ENCODE measurements at places on chromosomes 13 and 19.

DNA sequence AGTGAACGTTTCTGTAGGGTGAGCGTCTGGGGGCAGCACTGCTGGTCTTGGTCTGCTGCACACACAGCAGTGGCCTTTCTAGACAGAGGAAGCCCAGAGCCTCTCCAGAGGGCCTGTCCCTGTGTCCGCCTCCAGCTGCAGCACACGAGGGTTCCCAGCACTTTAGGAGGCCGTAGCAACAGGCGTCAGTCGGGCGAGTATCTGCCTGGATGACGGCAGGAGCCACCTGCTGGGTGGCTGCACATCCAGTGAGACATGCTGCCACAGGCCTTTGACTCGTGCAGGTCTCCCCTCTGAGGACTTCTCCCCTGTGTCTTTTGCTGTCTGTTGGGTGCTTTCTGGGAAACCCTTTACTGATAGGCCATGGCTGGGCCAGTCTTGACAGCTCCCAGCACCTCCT lies 22.1 kb downstream of the AP2A1 start:
- DNase-seq, result no peak

- DNase-seq, result no peak
These were observed 236.6 kb downstream of the NHLRC3 start for GRCh38 chr13:39274739-39275325.

GRCh38 chr13:92640936-92641335 lies 585.7 kb upstream of the GPC6 start:
- no peak for DNase-seq

GRCh38 chr19:13102666-13103580 lies at the start of gene LYL1:
Gene LYL1 (minus strand): TSS chr19:13102858. CDS start chr19:13101171, 1,687 bp downstream.
- DNase-seq, result peak; percentile 98

- DNase-seq, result no peak
These were observed 26.9 kb upstream of the RNF17 start for GRCh38 chr13:24737042-24737441.

DNA sequence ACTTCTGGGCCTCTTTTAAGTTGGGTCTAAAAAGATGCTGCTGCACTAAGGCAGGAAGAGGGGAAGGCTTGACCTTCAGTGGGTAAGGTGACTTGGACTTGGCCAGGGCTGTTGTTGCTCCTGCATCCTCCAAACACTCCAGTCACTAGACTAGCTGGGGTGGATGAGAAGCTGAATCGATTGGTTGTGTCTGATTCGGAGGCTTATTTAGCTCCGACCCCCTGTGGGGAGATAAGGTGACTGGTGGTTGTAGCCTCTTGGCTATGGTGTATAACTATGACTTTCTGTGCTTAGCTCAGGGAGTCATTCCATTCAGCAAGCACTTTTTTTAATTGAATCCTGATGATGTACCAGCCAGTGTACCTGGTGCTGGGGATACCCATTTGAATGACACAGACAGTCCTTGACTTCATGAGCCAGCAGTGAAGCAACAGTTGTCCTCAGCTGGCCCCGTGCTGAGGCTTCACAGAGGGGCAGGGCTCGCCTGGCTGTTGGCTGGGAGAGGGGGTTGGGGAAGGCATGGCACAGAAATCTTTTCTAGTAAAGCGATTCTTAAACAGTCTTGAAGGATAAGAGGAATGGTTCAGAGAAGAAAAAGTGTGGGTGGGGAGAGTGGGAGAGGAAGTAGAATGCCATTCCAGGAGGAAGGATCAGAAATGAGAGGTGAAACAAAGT lies 9.9 kb downstream of the PCDH8 start:
- DNase-seq, result no peak

- DNase-seq, result no peak
These were observed 61.5 kb downstream of the ZIC5 start for GRCh38 chr13:99909836-99910619.

DNA sequence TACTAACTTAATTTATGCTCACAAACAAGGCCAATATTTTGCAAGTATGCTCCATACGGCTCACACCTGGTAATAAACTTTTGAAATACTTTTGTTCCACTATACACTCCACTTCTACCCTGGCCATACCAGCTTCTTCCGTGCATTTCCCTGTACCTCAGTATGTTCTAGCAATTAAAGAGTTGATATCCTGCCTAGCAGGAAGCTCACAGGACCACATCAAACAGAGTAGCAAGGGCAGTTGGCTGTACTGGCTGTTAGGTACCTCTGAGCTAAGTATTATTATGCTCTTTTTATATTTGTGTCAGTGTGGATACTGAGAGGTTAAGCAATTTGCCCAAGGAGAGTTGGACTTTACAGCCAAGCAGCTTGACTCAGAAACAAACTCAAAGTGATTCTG lies 257.7 kb downstream of the SLITRK6 start:
- DNase-seq, result no peak

- DNase-seq, result no peak
These were observed 9.5 kb downstream of the B3GLCT start for GRCh38 chr13:31209172-31209840.

DNA sequence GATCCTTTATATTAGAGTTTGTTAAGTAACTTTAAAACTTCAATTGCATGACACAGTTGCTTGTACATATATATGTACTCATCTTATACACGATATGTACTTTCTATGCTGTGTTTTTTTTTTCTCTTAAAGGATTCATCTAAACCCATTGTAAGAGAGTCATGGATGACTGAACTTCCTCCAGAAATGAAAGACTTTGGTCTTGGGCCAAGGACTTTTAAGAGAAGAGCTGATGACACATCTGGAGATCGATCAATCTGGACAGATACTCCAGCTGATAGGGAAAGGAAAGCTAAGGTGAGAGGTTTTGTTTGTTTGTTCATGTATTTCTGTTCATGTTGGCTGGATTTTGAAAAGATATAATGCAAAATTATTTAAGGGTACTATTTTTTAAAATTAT lies 26.0 kb downstream of the GPALPP1 start:
- no peak for DNase-seq

GRCh38 chr13:46721054-46721453 lies 75.9 kb downstream of the ESD start:
- DNase-seq, result peak; percentile 40

- no peak for DNase-seq
These were observed 469 bp downstream of the COX6B2 start for GRCh38 chr19:55353803-55354697.

DNA sequence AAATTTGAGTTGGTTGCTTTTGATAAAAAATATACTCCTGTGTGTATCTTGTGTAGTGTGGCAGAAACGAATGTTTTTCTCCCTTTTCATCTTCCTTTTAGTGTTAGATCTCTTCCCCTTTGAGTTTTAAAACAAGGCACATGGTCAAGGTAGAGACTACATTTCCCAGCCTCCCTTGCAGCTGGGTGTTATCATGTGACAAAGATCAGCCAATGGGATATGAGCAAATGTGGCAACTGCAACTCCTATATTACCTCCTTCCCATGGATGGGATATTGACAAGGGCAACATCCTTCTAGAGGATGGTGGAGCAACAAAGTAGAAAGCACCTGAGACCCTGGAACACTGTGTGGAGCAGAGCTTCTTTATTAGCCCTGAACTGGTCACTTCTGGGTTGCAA lies 42.4 kb downstream of the ADGRE3 start:
- peak; percentile 52 for DNase-seq

DNA sequence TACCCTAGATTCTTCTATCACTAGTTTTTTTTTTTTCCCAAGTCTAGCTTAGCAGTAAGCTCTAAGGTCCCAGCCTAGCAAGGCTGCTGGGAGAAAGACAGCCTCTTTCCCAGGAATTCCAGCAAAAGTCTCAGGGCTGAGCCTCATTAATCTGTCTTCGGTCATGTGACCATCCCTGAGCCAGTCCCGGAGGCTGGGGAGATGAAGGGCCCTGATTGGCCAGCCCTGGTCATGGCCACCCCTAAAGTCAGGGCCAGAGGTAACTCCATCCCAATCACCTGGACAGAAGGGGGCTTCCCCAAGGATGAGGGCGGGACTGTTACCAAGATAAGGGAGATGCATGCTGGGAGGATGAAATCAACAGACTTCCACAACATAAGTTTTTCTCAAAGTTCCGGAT lies 43.3 kb downstream of the CCNE1 start:
- no peak for DNase-seq

GRCh38 chr13:46082324-46082723 lies 22.5 kb downstream of the CPB2 start:
- DNase-seq, result no peak

- DNase-seq, result peak; percentile 84
These were observed 91.7 kb downstream of the GADD45B start for GRCh38 chr19:2567580-2567979.

DNA sequence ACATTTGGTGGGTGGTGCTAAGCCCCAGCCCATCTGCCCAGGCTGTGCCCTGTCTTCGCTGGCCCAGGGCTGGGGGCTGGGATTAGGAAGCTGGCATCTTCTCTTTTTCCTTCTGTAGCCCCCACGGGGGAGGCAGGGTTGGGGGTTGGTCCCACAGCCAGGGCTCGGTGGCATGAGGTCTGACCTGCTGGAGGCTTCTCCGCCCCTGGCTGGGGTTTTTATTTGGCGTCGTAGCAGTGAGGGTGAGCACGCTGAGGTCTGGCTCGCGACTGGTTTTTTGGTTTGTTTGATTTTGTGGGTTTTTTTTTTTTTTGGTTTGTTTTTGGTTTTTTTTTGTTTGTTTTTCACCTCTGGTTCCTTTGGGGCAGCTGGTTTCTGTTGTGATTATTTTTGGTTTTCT lies 14.7 kb downstream of the ZNF574 start:
- no peak for DNase-seq

DNA sequence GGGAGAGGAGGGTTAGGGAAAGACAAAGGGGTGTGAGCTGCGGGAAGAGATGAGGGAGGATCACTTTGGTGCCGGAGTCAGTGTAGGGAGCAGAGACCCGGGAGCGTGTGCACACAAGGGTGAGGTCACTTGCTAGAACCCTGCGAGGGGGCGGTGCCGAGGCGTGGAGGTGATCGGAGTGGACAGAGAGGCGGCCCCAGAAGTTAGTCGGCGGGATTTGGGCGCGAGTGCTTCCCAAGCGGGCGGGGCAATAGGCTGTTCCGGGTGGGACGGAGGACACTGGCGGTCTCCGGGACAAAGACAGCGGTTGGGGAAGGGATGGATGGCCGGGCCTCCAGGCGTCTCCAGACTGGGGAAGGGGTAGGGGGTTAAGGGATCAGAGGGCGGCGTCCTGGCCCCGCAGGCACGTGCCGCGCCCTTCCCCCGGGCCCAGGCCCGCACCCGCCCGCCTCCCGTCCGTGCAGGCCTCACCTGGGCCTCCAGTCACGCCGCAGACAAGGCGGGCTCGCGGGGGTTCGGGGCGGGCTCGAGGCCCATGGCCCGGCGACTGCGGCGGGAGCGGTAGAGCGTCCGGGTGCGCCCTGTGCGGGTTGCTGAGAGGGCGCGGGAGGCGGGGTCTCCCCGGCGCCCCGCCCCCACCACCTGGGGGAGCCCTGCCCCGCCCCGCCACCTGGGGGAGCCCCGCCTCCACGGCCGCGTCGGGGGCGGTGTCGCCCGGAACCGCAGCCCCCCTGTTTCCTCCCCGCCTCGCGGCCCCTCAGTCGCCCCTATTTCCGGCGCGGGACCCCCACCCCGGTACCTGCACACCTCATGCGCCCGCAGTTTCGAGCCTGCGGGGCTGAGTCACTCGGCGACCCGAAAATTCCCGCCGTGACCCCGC lies at the start of gene LPAR2:
LPAR2 (minus strand) TSS at position 600 of the 880 bp plus-strand sequence. CDS start 945 bp downstream, outside the sequence.
- no peak for DNase-seq

DNA sequence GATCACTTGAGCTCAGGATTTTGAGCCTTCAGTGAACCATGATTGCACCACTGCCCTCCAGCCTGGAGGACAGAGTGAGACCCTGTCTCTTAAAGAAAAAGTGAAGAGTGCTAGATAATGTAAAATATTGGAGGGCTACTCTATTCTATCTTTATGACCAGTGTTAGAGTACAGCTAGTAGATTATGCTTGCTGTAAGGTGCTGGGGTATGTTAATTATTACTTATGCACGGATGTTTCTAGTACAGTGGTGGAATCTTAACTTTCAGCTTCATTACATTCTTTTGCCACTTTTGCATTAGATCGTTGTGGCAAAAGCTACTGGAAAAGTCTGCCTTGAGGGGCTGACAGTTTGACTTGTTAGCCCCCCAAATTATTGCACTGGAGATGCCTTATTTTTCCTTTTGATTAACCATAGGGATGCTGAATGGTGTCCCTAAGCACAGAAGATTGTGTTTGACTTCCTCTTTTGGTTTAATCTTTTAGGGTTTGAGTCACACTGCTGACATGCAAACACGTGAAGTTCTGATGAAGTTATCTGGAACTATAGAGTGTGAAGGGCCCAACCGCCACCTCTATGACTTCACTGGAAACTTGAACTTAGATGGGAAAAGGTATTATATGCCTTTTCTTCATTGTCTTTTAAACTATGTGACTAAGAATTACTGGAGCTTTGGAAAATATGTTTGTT lies 169.8 kb downstream of the ATP8A2 start:
- DNase-seq, result no peak

GRCh38 chr19:18494267-18494607 lies 27.6 kb downstream of the ELL start:
- no peak for DNase-seq

- peak; percentile 32 for DNase-seq
These were observed at the start of gene RUBCNL for GRCh38 chr13:46387064-46387851. Gene RUBCNL (minus strand): TSS chr13:46387252. CDS start chr13:46372475, 14,777 bp downstream.

DNA sequence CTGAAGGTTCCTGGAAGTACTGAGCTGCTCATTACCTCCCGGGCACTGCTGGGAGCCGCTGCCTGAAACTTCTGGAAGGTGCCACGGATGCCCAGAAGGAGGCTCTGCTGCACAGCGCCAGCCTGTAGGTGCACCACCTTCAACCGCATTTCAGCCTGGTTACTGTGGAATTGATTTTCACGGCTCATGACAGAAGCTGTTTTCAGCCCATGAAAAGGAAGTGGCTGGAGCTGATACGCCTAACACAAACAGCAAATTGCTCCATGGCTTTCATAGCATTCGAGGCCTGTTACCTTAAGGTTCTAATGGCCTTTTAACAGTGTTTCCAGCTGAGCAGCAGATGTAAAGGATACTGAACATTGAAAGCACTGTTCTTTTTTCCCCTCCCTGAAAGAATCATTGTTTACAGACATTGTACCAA lies 22.0 kb downstream of the GPC6 start:
- no peak for DNase-seq

- peak; percentile 71 for DNase-seq
These were observed 40.3 kb upstream of the USPL1 start for GRCh38 chr13:30577401-30577852.

DNA sequence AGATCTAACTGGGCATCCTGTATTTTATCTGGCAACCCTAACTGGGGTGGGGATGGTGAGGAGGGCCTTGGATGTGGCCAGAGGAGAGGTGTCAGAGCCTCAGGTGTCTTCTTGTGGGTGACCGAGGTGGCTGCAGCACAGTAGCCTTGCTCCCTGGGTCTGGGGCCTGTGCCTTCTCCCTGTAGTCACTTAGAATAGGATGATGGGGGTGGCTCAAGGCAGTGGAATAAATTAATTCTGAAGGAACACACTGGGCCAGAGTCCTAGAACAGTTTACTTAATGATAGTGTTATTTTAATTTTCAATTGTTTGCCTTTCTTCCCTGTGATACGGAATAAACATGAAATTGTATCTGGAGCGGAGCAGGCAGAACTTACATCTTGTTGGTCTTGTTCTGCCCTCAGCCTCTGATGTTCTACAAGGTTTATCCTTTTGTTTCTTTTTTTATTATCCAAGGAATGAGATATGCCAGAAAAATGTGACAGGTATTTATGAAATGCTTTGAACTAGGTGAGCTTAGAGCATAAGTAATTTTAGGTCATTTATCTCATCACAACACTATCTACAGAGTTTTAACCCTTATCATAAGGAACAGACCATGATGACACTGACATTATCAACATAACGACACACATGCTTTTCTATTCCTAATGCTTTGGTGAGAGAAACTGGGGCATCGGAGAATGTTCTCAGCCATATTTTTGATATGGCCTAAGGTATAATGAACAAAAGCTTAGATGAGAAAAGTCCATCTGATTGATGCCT lies 51.4 kb downstream of the LRCH1 start:
- DNase-seq, result no peak

GRCh38 chr19:47428177-47428894 lies 9.0 kb upstream of the MEIS3 start:
- DNase-seq, result peak; percentile 49

Measured in HL-60 (cell line).